Osteoblast (primary cell): ENCODE measurements at places on chromosomes 5 and 9.

DNA sequence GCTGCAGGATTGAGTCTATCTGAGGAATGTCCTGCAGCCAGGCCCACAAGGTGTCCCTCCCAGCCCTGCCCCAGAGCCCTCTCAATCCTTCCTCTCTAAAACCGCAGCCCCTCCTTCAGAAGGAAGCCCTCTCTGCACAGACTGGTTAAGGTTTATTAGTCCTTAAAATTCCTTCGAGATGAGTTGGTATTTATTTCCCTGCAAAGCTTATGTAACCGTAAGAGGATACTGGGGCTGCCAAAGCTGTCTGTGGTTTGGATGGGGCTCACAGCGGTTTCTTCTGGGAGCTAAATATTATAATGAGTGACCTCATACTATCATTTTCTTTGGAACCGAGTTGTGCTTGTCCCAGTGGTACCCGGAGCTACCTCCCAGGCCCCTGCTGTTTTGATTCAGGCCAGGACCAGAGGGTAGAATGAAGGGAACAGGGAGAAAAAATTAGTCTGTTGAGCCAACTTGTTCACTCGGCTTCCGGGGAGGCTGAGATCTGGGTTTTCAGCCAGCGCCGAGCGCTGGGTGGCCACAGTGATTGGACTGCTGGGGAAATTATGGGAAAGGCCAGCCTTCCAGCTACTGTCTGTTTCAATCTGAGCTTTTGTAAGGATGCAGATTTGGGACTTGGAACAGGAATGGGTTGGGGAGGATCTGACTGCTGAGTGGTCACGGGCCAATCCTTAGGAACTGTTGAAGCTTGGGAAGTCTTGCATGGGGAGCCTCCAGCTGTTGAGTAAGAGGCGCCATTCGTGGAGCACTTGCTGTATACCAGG is 107.5 kb downstream of the NDFIP1 start:
- peak; percentile 95 for DNase-seq

DNA sequence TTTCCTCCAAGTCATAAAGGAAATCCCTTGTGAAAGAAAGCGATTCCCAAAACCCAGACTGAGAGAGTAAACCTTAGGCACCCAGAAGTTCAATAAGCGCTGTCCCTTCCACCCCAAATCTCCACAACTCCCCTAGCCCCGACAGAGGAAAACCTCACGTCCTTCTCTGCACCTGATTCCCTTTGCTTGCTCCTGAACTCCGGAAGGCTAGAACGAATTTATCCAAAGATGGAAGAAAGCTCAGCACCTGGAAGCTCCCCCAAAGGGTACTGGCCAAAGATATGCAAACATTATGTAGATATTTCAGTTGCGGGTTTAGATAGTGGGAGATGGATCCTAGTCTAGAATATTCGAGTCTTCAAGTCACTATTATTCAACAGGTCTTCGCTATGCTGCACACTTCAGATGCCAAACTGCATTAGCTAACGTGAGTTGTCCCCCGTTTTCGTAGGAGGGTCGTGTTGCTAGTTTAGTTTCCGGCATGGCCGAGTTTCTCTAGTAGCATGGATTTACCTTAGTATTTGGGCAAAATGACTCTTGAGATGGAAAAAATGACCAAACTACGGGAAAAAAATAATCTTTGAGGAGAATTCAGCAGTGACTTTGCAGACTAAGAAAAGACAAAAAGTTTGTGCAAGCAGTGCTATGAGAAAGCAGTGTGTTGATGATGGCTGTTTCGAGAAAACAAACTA is 27.7 kb downstream of the NR2F1 start:
- no peak for DNase-seq

DNA sequence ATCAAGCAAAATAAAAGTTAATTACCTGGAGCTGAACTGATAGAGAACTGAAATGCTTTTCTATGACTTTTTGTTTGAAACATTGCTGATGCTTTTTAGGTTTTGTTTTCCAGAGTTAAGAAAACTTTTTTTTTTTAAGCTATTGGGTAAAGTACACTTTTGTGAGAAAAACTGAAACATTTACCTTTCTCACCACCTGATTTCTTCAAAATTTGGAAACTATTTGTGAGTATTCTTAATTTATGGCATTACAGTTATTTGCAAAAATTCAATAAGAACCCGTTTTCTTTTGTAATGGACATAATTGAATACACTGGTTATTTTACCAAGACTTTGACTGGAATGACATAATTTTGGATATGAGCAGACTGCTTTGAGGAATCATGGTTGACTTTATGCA is 6.6 kb downstream of the C9orf153 start:
- no peak for DNase-seq

DNA sequence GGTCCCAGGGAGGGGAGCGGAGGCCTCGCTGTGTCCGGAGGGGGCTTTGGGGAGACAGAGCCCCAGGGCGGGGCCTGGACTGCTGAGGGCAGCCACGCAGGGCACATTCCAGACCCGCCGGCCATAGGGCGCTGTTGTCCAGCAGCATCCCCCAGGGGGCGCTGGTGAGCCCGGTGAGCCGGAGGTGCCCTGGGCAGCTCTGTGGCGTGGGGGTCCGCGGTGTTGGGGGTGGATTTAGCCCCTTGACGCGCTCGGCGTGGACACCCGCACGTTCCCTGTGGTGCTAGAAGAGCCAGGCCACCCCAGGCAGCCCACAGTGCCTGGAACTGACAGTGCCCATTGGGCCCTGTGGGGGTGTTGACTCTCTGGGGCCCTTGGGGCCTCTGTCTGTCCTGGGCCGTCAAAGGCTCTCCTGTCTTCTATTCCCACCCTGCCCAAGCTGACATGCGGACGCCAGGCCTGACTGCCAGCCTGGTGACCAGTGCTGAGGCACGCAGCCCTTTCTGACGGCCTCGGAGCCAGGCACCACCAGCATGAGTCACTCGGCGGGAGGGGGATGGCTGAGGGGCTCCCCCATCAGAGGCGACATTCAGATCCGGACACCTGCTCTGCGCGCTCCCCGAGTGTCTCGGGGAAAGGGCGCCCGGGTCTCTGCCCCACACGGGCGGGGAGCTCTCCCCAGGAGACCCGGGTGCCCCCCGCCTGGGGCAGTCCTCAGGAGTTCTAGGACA is 23.9 kb downstream of the TPPP start:
- peak; percentile 94 for DNase-seq

DNA sequence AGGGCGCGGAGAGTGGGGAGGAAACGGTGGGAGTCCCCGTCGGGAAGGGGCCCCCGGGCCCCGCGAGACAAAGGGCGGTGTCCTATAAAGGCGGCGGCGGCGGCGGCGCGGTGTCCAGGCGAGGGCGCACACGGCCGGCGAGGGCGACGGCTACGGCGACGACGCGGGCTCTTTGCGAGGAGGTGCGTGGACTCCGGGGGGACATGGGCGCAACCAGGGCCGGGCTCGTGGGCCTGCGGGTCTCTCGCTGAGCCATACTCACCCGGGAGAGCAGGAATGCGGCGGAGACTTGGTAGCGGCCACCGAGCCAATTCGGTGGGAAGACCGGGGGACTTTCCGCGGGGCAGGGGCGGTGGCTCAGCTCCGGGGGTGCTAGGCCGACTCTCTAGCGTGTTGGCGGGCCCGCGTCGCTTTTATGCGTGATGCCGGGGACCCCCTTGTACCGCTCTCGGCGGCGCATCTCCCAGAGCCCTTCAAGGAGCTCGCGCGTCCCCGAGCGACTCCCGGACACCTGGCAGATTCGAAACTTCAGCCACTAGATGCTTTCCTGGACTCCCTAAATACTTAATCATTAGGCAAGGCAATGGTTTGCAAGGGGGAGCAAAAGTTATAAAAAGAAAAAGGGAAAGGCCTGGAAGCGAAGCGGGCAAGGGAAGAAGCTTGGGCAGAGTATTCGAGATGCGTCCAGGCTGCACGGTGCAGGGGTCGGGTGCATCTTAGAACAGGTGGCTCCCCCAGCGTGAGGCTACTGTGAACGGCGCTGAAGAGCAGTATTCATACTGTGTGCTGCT is 5.9 kb upstream of the TAL2 start:
- DNase-seq: peak; percentile 79

- peak; percentile 41 for DNase-seq
Measured at GRCh38 chr9:129235041-129235930, 57.2 kb upstream of the IER5L start.

DNA sequence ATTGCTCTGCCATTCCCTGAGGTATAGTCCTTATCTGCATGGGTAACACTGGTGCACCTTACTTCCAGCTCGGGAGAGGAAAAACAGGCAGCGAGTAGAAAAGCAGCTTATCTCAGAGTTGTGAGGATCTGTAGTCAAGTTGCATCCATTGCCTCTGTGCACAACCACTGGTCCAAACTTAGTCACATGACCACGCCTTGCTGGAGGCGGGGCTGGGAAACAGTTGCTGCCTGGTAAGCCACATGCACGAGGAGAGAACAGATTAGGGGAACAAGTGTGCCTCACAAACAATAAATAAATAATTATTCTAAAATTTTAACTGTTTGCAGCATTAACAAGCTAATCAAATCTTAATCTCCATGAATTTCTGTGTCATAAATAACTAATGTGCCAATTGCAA is 18.6 kb downstream of the ZNF622 start:
- no peak for DNase-seq

GRCh38 chr5:175501759-175502158 is 23.4 kb downstream of the SFXN1 start:
- DNase-seq: no peak

DNA sequence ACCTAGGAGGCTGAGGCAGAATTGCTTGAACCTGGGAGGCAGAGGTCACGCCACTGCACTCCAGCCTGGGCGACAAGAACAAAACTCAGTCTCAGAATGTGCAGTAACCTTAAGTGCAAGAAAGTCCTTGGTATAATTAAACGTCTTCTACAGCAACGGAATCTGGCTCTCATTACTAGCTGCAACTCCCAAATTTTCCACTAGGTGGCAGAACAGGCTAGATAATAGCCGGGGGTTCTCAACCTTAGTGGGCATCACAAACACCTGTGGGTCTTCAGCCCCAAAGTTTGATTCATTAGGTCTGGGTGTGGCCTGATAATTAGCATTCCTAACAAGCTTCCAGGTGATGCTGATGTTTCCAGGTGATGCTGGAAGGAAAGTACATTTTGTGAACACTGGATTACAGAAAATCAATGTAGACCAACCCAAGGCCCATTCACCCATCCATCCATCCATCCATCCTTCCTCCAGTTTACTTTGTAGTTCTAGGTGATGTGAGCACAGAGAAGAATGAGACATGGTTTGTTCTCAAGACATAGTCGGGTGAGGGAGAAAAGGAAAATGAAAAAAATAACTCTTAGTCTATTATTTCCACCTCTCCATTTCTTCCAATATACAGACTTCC is 37.3 kb downstream of the FBXW2 start:
- peak; percentile 84 for DNase-seq

GRCh38 chr5:11150976-11151375 is 389.9 kb upstream of the DAP start:
- no peak for DNase-seq

GRCh38 chr5:96253140-96253539 is 179.9 kb downstream of the PCSK1 start:
- DNase-seq: no peak

- DNase-seq: no peak
Measured at GRCh38 chr9:120534266-120534665, 45.7 kb downstream of the CDK5RAP2 start.

- no peak for DNase-seq
Measured at GRCh38 chr9:26219961-26220360, 541.7 kb upstream of the TUSC1 start.
